Fibroblast of skin of abdomen (primary cell): ENCODE measurements at places on chromosomes 6 and 20.
A peak's percentile ranks its signal among the peaks of the same experiment; 100 is the strongest.

- peak; percentile 21 for DNase-seq
Observed at GRCh38 chr6:14200047-14200446, 82.5 kb downstream of the CD83 start.

DNA sequence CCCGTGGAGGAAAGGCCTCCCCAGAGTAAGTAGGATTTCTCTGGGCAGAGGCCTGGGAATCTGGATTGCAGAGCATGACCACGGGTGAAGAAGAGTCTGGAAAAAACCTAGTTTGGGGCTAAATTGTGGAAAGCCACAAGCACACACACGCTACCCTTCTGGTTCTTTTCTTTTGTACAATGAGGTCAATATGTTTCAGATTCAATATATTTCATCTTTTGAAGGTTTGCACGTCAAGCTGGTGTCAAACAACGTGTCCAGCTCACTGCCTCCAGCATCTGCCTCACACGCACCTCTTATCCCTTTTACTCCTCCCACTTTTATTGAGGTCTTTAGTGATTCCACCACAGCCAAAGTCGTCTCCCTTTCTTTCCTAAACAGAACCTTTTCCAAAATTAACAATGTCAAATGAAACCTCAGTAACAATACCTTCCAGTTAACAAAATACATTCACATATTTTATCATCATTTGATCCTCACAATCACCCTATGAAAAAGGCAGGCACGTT is 773 bp upstream of the EPB41L2 start:
- no peak for DNase-seq

GRCh38 chr6:145318952-145319351 is 416.4 kb downstream of the EPM2A start:
- no peak for DNase-seq

DNA sequence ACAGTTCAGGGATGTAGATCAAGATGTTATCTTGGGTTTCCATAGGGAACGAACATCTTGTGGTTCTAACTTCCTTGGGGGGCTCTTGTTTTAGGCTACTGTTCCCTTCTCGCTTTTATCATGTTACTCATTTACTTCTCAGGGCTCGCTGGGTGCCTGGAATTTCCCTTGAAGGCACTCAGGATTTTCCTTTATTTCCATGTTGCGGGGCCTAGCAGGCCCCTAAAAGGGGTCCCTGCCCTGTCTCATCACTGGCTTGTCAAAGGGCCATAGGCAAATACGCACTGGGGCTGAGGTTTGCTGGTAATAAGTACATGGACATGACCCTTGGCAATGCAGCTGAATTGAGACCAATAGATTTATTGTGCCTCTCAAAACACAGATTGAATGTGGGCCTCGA is 262.3 kb downstream of the CDH4 start:
- no peak for DNase-seq

DNA sequence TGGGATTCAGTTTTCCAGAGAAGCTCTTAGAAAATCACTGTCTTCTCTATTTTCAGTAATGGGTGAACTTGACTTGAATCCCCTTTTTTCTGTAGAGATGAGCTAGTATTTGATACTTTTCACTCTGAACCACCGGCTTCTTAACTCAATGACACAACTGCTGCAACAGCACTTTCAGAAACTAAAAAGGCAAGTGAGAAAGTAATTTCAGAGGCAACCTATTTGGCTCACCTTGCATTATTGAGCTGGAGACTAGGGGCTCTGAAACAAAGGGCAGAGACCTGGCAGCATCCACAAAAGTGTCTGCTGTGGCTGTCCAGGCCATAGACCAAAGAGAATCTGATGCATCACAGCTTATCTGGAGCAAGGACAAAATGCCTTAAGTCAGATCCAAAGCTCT is 289.8 kb upstream of the IRAK1BP1 start:
- no peak for DNase-seq

DNA sequence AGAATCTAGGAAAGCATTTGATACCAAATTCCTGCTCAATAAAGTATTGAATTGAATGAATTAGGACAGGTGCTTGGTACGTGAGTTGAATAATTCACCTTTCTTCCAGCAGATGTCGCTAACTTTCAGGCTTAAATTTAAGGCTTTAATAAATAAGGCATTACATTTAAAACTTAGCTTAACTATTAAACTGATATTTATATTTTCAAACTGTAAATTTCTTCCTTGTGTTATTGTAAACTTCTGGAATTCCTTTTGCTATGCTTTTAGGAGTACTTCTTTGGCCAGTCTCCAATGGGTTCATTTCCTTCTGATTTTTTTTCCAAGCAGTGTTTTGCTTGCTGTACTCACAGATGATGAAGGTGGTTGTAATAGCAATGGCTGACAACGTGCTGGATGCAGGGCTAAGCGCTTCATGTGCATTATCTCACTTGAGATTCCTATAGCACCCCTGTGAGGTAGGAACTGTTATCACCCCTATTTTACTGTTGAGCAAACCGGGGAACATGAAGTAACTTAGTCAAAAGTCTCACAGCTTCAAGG is 71.3 kb upstream of the SLC2A12 start:
- DNase-seq, result peak; percentile 85

DNA sequence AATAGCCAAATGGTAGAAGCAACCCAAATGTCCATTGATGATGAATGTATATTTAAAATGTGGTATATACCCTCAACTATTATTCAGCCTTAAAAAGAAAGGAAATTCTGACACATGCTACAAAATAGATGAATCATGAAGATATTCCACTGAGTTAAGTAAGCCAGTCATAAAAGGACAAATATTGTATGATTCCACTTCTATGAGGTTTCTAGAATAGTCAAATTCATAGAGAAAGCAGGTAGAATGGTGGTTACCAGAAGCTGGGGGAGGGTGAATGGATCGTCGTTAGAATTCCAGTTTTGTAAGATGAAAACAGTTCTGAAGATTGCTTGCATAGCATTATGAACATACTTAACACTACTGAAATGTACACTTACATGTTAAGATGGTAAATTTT is 214.3 kb upstream of the MYLIP start:
- no peak for DNase-seq

DNA sequence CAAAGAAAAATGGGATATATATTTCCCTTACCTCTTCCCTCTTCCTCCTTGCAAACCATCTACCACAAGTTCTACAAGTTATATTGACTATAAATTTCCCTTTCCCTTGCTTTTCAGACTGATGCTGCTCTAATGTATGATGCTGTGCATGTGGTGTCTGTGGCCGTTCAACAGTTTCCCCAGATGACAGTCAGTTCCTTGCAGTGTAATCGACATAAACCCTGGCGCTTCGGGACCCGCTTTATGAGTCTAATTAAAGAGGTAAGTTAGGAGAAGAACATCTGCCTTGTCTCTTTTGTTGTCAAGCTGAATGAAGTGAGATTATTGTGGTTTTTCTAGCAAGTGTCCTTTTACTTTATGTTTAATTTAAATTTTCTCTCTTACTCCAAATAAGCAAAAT is 406.0 kb downstream of the GRIK2 start:
- DNase-seq, result no peak

- peak; percentile 24 for DNase-seq
Observed at GRCh38 chr6:129140526-129140925, 257.6 kb downstream of the LAMA2 start.

DNA sequence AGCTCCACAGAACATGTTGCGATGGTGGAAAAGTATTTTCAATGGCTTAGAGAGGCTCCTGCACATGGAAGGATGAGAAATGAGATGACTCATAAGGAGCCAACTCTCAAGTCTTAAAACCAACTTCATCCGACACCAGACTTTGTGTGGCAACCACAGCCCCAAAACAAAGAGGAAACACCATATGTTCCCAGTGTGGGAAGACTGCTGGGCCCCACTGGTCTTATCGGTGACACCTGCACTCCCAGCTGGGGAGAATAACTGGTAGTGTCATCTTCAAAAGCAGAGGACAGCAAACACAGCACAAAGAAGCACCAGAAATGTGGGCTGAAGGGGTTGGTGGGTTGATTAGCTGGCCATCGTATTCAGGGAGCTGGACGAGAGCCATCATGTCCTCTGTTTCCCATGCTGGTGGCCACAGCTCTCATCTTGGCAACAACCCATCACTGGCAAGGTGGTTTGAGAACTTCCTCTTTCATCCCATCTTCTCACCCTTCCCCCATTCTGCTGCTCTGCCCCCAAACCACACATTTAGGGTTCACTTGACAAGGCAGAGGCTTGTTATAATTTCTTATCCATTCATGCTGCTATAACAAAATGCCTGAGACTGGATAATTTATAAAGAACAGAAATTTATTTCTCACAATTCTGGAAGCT is 46.0 kb upstream of the TASP1 start:
- no peak for DNase-seq

GRCh38 chr6:44285552-44286284 is 15.5 kb downstream of the TMEM151B start:
- DNase-seq, result no peak

- DNase-seq, result no peak
Observed at GRCh38 chr6:113211170-113211569, 646.0 kb upstream of the MARCKS start.

GRCh38 chr20:63895952-63896263 is 982 bp downstream of the DNAJC5 start:
- DNase-seq, result no peak

- DNase-seq, result no peak
Observed at GRCh38 chr6:49550492-49551077, at the start of gene C6orf141. C6orf141 (plus strand) TSS chr6:49550668; CDS start chr6:49550793, 125 bp downstream.

GRCh38 chr6:121917834-121918559 is 481.5 kb upstream of the HSF2 start:
- DNase-seq, result no peak

GRCh38 chr6:5865506-5866031 is 141.2 kb downstream of the NRN1 start:
- no peak for DNase-seq

DNA sequence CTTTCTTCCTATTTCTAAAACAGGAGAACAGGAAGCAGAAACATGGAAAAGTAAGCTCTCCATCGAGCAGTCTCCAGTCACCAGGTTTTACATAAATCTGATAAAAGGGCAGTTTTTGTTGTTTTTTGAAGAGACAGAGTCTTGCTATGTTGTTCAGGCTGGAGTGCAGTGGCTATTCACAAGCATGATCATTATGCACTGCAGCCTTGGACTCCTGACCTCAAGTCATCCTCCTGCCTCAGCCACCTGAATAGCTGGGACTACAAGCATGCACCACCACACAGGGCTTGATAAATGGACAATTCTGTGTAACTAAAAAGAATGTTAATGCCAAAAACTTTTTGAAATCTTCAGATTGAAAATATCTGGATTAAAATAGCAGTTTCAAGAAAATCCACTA is 23.8 kb downstream of the SAMHD1 start:
- DNase-seq, result no peak

DNA sequence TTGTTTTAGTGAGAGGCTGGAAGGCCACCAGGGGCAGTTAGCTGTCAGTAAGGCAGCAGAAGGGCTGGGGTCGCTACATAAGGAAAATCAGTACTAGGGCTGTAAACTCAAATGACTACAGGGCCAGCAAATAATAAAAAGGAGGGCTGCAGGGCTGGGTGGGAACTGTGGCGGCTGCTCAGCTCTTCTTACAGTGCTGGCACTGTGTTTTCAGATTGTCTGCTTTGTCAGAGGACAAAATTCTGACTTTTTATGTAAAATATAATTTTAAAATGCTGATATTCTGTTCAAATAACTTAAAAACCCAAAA is 23.2 kb downstream of the HLA-A start:
- DNase-seq, result no peak

DNA sequence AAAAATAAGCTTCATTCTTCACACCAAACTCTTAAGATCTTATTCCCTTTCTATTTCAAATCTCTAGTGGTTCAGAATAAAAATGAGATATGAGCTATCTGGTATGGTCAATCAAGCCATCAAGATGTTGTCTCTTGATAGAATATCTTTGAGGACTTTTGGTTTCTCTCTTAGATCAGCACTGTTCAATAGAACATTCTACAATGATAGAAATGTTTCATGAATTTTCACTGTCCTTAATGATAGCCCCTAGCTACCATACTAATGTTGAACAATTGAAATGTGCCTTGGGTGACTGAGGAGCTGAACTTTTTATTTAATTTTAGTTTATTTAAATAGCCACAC is 24.1 kb upstream of the HINT3 start:
- no peak for DNase-seq

GRCh38 chr20:52971498-52972189 is 514 bp upstream of the TSHZ2 start:
- DNase-seq, result no peak

GRCh38 chr20:50426866-50427718 is 83.1 kb upstream of the PTPN1 start:
- DNase-seq, result no peak

DNA sequence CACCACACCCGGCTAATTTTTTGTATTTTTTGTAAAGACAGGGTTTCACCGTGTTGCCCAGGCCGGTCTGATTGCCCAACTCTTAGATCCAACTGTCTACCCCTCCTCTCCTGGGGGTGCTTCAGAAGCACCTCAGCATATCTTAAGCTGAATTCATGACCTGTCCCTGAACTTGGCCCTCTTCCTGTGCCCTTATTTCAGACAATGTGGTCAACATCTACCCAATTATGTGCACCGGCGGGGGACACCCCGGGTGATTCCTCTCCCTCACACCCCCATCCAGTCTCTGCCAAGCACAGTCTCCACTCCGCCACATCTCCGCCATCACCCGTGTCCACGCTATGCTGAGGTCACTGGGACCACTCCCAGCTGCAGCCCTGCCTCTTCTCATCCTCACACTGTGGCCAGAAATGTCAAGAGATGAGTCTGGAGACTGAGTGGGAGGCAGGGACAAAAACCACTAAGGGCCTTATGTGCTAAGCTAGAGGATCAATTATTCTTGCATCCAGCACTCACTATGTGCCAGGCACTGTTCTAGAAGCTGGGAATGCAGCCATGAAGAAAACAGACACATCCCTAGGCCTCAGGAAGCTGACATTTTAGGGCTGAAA is 111.9 kb downstream of the ARMC2 start:
- no peak for DNase-seq

DNA sequence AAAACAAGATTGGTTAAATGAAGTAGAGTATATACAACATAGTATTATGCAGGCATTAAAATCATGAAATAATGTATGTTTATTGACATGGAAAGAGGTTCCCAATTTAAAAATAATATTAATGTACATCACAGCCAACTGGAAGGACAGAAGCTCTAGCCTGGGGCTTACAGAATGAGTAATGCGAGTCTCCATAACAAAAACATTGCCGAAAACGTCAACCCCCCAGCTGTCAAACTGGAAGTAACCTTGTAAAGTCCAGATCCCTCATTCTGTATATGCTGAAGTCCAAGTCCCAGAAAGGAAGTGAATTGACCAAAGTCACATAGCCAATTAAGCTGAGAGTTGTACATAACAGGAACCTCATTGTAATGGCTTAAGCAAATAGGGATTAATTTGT is 128.7 kb upstream of the ECI2 start:
- DNase-seq, result no peak

- no peak for DNase-seq
Observed at GRCh38 chr6:143478479-143479062, 28.0 kb downstream of the PEX3 start.

GRCh38 chr20:42082611-42083010 is 464.4 kb upstream of the CHD6 start:
- no peak for DNase-seq
